ENCODE measurements at places on chromosomes 3 and 15.

GRCh38 chr3:157201648-157202278, 41.8 kb upstream of the CCNL1 start:
- DNase-seq, result no peak

DNA sequence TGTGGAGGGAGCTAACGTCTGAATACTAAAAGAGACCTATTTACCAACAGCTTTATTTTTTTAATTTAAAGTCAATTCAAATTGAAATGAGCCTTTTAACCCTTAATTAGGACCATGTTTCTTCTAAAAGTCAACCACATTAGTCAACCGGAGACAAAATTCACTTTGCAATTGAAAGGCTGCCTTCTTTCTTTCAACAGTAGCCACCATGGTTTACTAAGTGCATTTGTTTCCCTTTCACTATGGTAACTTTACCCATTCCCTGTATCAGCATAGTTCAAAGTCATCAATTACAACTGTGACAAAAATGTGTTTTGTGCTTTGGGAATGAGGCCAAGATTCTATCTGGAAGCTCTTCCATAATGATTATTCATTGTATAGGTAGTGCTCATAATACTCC, 225.4 kb downstream of the EPHA3 start:
- DNase-seq, result no peak

DNA sequence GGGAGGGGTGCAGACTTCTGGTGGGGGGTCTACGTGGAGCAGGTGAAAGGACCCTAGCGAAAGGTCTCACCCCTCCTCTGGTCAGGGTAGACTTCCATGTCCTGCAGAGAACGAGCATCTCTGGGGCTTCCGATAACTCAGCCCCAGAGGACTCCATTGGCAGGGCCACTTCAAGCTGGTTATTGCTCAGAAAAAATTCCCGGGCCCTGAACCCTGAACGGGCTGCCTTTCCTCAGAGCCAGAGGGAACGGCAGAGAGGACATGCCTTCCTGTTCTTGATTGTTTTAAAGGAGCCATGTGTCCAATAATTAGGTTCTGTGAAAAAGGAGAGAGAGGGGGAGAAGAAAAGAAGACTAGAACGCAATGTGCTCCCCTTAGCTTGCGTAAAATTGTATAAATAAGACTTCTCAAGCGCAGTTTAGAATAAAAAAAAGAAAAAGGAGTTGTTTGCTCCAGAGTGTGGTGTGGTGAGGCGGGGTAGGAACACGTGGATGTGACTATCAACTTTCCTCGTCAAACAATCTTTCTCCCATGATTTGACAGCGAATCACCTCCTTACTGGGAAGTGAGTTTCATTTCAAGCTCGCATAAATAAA, 193.4 kb upstream of the UBE2E1 start:
- DNase-seq, result no peak

DNA sequence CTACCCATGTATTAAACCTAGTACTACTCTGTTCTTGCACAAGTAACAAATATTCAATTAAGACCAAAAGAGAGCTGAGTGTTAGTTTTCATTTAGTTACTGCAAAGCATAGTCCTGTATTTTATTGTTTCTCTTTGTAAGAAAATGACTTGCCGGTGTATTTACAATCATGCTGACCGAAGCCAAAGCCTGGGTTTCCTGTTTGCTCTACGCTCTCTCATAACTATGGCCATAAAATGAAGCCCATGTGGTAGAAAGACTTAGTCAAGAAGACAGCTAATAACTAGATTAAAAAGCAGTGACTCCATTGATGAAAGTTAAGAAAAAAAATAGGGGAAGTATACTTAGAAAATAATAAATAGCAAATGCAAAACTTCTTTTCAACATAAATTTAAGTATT, 479.9 kb downstream of the CNTN4 start:
- no peak for DNase-seq

- DNase-seq, result no peak
Measured at GRCh38 chr3:62662677-62663076, 212.5 kb downstream of the CADPS start.

- no peak for DNase-seq
Measured at GRCh38 chr3:43758592-43759225, 68.0 kb downstream of the ABHD5 start.

DNA sequence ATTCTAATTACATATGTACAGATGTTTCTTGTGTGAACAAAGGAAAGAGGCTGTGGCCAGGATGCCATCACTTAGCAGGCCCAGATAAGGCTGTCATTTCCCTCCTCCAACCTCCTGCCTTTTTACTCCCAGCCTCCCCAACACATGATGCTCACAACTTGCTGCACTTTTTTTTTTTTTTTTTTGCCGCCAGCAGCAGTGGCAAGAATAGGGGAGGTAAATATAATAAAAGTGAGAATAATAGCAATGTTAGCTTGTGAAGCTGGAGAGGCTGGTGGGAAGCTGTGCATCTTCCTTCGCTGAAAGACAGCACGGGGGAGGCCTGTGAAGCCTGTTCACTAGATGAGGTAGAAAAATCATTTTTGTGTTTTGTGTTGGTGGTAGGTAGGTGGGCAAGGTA, 42.5 kb upstream of the MYO5C start:
- no peak for DNase-seq

GRCh38 chr3:20056725-20057611, 16.7 kb downstream of the KAT2B start:
- DNase-seq, result no peak

DNA sequence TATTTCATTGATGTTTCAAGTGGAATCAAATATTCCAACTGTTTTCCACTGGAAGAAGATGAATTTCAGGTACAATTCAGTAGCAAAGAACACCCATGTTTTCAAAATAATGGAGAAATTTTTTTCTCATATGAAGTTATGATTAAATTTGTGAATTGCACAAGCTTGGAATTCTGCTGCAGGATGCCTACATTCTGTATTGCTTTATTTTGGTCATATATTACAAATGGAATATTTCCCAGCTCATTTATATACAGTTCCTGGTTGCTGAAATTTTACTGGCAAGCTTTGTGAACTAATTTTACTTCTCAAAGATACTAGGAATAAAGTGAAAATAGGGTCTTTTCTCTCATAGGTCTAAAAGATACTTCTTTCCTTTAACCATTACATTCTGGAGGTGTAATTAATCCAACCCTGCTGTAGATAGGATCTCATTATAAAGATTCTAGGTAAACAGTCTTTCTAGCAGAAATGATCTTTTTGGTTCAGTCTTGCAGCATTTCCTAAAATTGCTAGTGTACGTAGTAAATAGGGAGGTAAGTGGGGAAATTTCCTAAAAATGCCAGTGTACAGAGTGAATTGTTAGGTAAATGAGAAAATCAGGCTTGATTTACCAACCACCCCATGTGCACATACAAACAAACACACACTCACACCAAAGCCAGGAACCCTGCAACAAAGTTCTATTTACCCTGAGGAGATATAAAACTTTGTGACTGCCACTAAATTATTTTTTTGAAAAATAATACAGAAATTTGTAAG, 393.5 kb upstream of the TPRG1 start:
- no peak for DNase-seq

- no peak for DNase-seq
Measured at GRCh38 chr15:63133786-63134185, 12.1 kb downstream of the LACTB start.

GRCh38 chr3:126895178-126896066, 87.5 kb upstream of the PLXNA1 start:
- no peak for DNase-seq

DNA sequence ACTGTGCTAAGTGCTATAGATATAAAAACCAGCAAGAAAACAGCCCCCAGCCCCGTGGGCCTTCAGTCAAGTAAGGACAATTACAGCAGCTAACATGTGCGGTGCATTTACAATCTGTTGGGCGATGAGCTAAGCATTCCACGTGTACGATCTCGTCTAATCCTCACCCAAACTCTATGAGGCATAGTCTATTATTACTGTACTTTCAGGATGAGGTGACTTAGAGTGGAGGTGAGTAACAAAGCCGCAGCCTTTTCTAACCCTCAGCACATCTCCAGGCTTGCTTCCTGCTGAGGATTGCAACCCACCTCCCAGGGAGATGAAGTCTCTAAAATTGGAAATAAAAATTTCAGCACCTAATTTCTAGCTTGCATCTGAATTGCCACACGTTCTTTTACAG, 53.2 kb upstream of the MCF2L2 start:
- no peak for DNase-seq

DNA sequence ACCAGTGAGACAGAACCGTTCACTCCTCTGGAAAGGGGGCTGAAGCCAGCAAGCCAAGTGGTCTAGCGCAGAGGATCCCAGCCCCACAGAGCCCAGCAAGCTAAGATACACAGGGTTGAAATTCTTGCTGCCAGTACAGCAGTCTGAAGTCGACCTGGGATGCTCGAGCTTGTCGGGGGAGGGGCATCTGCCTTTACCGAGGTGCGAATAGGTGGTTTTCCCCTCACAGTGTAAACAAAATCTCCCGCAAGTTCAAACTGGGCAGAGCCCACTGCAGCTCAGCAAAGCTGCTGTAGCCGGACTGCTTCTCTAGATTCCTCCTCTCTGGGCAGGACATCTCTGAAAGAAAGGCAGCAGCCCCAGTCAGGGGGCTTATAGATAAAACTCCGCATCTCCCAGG, 11.4 kb downstream of the CEP97 start:
- no peak for DNase-seq

- no peak for DNase-seq
Measured at GRCh38 chr3:112779558-112780480, 66.8 kb downstream of the CD200R1L start.

GRCh38 chr3:152834191-152834775, 648 bp upstream of the P2RY1 start:
- no peak for DNase-seq

GRCh38 chr15:89015412-89016097, 72.7 kb upstream of the ABHD2 start:
- no peak for DNase-seq

Data from mesothelial cell of epicardium (in vitro differentiated cells).